ENCODE measurements at places on chromosomes 7 and 10.

GRCh38 chr7:52584041-52584440 lies 451.4 kb upstream of the POM121L12 start:
- no peak for DNase-seq

DNA sequence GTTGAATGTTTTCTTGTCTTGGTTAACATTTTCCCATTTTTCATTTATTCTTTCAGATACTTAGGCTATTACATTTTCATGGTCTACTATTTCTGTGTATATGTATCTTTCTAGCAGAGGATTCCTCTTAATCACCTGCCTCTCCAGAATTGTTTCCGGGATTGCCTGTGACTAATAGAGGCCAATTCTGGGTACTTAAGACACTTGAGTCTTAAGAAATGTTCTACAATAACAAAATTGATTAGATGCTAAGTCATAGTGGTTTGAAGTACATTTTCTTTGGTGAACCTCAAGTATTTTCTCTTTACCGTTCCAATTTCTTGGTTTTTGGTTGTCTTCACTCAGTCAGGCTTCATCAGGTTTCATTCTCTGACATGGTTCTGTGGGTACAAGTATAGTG lies 26.4 kb downstream of the BBS9 start:
- no peak for DNase-seq

DNA sequence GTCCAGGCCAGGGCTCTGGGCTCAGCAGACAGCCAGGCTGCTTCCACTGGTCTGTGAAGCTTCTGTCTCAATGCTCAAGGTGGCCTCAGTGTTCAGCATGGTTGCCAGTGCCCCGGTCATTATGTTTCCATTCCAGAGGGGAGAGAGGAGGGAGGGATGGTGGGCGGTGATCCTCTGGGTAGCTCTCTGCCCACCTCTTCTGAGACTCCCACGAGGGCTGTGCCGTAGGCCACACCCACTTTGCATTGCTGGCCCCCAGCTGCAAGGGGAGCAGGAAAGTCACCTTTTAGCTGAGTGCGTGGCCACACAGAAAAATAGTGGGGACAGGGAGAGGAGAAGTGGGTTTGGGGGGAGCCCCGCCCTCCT lies 42.5 kb downstream of the FOXK1 start:
- DNase-seq, result peak; percentile 44

DNA sequence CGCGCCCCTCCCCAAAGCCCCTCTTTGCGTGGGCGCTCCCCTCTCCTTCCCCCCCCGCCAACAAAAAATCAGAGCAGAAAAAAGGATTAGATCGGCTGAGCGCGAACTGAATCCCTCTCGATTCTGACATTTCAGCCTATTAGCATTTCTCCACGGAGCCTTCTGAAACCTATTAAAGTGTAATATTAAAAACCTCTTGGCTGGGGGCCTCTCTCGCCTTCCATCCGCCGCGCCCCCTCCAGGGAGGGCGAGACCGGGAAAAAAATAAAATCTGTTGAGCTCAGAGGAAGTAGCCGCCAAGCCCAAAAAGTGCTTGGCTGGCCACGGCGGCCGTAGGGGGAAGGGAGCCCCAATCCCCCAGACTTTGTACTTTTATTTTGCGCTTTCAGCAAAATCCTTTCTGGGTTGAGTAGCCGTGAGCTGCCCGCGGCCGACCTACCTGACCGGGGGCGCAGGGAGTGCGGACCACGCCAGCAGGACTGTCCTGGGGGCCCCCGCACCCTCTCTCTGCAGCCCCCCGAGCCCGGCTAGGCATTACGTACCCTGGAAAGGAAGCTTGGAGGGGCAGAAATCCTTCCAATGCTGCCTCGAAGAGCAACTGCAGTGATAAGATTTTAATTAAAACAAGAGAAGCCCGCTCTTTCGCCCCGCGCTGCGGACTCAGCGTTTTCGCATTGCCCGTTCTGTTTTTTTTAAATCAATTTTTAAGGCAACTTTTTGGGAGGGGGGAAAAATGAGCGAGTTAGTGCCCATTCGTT lies 1.3 kb upstream of the TNRC18 start:
- no peak for DNase-seq

DNA sequence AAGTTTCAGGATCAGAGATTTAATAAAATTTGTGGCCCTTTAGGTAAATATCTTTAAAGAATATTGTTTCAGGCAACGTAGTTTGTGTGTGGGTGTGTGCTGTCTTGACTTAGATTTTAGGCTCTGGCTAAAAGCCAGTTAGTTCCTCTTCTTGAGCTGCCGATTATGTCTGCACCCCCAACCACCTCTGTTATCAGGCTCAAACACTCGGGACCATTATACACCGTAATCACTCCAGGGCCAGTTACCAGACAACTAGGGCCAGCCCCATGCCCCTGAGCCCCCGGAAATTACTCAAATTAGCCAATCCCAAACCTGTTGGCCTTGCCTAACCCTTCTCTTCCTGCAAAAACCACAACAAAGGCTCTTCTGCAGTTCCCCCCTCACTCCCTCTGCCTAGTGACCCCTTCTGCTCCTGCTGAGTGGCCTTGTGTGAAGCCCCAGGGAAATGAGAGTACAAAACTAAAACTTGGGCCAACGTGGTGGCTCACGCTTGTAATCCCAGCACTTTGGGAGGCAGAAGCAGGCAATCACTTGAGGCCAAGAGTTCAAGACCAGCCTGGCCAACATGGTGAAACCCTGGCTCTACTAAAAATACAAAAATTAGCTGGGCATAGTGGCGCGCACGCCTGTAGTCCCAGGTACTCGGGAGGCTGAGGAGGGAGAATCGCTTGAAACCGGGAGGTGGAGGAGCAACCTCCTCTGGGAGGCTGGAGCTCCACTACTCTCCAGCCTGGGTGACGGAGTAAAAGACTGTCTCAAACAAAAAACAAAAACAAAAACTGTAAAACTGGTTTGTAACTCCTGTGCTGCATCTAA lies 9.2 kb upstream of the HNRNPF start:
- DNase-seq, result no peak

- DNase-seq, result no peak
Observed at GRCh38 chr7:19522486-19522885, 186.4 kb downstream of the POLR1F start.

GRCh38 chr7:12162415-12163113 lies 48.5 kb upstream of the TMEM106B start:
- DNase-seq, result no peak

- no peak for DNase-seq
Observed at GRCh38 chr7:1533547-1534329, 3.2 kb downstream of the MAFK start.

GRCh38 chr10:42972946-42973345 lies 103.9 kb upstream of the RET start:
- no peak for DNase-seq

GRCh38 chr7:10022957-10023356 lies 950.7 kb upstream of the PHF14 start:
- no peak for DNase-seq

GRCh38 chr10:67659497-67659896 lies 36.5 kb downstream of the CTNNA3 start:
- DNase-seq, result no peak

- no peak for DNase-seq
Observed at GRCh38 chr10:115593060-115593459, 499.9 kb downstream of the ATRNL1 start.

GRCh38 chr10:98128802-98129201 lies 5.7 kb upstream of the R3HCC1L start:
- no peak for DNase-seq

GRCh38 chr7:114160925-114161324 lies 242.1 kb upstream of the PPP1R3A start:
- no peak for DNase-seq

GRCh38 chr7:145184956-145185355 lies 349.1 kb upstream of the TPK1 start:
- DNase-seq, result no peak

- no peak for DNase-seq
Observed at GRCh38 chr7:136677471-136678365, 190.7 kb upstream of the CHRM2 start.

DNA sequence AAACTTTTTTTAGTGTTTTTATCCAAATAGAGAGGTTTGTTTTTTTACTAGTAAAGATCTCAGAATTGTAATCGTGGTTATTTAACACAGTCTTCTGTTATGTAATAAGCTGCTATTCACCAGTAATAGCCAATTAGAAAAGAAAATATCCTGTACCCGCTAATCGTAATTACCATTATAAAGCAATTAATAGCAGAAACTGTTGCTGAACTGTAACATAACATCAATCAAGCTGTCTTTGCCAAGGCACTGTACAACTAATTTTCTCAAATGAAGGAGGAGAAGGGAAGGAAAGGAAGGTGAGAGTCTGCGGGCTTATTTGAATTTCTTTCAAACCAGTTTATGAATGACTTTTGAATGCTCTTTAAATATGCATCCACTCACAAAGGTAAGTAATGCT lies 9.3 kb downstream of the ZNF277 start:
- DNase-seq, result no peak

GRCh38 chr10:29828956-29829355 lies 194.2 kb upstream of the SVIL start:
- no peak for DNase-seq

GRCh38 chr7:45699726-45700390 lies 125.7 kb downstream of the ADCY1 start:
- no peak for DNase-seq

DNA sequence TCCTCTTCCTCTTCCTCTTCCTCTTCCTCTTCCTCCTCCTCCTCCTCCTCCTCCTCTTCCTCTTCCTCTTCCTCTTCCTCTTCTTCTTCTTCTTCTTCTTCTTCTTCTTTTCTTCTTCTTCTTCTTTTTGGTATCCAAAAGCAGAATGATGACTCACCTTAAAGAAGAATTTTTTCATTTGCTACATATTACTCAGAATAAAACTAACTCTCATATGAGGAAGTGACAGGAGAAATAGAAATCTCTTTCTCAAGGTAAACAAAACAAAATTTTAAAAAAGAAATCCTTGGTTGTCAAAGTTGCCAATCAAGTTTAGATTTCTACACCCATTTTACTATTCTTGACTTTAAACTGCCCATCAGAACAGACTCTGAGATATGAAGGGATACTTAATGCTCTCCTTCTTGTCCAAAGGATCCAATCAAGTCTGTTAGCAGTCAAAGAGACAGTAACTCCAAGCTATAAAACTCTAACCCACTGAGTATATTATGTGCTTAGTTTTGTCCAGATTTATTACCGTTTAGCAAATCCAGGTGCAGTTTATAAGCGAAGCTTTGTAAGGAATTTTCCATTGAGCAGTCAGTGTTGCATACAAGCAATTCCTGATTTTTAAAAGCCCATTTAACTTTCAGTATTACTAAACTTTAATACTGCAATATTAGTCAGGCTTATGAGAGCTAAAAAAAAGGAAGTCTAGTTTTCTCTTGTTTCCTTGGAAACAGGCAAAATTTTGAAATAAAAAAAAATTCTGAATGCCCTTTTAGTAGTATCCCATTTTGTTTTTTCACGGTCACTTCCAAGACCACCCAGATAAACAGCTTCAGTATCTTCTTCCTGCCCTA lies 43.1 kb upstream of the SNX13 start:
- DNase-seq, result no peak

DNA sequence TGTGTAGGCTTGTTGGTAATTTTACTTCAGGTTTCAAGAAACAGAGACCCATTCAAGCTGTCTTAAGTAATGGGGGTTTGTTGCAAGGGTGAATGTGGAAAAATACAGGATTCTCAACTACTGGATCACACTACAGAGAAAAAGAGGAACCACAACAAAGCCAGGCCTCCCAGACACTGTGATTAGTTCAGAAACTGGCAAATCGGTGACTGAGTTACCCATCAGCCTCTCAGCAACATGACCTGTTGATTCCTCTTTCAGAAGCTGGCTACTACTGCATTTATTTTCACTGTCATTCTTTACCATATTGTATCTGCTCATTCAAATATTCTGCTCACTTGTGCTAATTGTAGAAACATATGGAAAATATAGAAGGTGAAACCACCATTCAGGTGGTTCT lies 16.0 kb downstream of the CCDC71L start:
- no peak for DNase-seq

- no peak for DNase-seq
Observed at GRCh38 chr7:148898845-148899484, 14.9 kb upstream of the EZH2 start.

- no peak for DNase-seq
Observed at GRCh38 chr7:55288070-55288824, 76.9 kb upstream of the LANCL2 start.

- DNase-seq, result no peak
Observed at GRCh38 chr7:128408709-128409595, 830 bp downstream of the IMPDH1 start.

- no peak for DNase-seq
Observed at GRCh38 chr10:94088926-94089381, 95.2 kb downstream of the PLCE1 start.

DNA sequence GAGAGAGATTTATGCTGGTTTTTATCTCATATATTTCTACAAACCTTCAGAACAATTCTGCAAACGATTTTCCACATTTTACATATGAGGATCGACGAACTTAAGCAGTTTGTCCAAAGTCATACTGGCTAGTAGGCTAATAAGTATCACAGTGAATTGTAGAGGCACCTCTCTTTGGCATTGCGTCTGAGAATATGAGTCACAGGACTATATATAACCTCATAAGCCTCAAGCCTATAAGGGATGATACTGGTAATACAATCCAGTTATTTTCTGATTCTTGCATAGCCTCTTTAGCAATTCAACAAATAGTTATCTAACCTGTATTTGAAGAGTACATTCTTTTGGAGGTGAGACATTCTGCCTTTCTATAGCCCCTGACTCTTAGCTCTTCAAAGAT lies 129.8 kb downstream of the GPR158 start:
- no peak for DNase-seq

GRCh38 chr7:75534727-75535307 lies 42.7 kb downstream of the SPDYE5 start:
- no peak for DNase-seq

- DNase-seq, result no peak
Observed at GRCh38 chr7:12231097-12231496, 20.0 kb downstream of the TMEM106B start.

DNA sequence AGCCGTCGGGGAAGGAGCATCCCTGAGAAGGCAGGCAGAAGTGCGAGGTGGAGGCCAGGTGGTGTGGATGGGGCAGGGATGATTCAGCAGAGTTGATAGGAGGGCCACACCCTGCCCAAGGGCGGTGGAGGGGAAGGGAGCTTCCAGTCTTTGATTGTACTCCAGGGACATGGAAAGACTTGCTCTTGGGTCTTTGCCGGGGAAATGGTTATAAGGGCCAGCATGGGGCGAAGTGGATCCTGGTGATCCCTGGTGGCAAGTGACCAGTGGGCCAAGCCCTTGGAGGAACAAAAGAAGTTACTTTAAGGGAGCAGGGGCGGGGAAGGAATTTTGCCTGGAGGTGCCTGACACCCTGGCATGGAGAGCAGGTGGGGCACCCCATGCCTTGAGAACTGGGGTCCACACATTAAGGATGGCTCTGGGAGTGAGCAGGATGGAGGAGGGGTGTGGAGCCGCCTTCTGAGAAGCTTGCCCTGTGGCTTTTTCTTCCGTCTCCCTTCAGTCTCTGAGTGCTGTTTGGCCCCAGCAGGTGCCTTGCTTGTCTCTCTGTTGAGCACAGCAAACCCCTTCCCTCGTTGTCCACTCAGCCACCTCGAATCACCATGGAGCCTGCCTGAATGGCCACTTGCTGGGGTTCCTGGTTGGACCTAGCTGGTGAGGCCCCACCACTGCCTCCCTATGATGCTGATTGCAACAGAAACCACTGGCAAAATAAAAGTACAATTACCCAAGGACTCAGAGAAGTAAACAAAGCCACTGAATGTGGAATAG lies 83.9 kb downstream of the RAMP3 start:
- DNase-seq, result no peak
